Stimulated activated CD4-positive, alpha-beta T cell treated with anti-CD3 and anti-CD28 coated beads, Interleukin-1b, Interleukin-23, amount 100 ng/mL, for 1 hour (primary cell): ENCODE measurements at places on chromosomes 5 and 9.

DNA sequence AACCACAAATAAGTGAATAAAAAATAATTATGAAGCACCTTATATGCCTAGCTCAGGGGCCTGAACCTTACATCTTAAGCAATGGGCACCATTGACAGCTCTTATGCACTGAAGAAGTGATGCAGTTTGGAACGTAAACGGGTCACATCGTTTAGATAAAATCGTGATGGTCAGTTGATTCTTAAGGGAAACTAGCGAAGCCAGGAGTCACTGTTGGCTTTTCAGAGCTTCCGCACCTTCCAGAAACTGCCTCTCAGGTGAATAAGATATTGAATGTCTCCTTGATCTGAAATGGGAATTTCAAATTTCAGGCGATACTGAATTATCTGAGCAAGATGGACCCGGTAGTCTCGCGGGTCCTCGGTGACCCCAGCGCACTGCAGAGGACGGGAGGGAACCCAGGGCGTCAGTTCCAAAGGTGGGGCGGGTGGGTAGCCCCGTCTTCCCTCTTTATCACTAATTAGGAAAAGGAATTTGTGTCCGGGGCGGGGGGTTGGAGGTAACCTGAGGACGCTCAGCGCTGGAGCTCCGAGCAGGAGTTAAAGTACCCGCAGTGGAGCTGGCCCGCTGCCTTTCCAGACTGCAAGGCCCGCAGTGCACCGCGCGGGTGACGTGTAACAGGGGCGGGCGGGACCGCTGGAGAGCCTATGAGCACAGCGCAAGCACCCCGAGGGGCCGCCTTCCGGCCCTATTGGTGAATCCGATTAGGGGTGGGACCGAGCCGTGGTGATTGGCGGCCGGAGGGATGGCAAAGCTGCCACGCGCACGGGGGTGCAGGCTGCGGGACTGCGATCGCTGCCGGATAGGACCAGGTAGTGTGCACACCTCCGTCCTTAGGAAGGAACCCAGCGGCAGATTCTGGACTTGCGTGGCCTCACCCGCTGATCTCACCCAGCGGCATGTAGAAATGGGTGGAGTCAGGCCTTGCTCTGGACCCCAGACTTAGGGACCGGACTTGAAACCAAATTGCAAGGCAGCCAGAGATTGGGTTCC is 19.7 kb upstream of the GARNL3 start:
- peak; percentile 89 for DNase-seq

DNA sequence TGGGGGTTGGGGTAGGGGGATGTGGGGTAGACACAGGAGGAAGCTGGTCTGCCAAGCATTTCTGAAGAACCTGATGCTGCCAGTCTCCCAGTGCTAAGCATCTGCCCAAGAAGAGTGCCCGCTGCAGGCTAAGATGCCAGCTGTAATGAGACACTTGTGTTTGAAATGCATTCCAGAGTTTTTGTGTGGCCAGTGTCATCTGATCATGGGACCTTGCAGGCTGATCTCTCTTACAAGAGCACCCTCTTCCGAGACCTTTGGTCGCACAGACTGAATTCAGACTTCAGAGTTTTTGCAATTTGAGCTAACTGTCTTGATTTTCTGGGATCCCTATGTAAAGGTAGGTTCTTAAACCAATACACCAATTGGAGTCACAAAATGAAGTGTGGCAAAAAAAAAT is 58.1 kb downstream of the DENND1A start:
- DNase-seq = no peak

GRCh38 chr5:163807781-163808180 is 302.4 kb downstream of the MAT2B start:
- DNase-seq = no peak

DNA sequence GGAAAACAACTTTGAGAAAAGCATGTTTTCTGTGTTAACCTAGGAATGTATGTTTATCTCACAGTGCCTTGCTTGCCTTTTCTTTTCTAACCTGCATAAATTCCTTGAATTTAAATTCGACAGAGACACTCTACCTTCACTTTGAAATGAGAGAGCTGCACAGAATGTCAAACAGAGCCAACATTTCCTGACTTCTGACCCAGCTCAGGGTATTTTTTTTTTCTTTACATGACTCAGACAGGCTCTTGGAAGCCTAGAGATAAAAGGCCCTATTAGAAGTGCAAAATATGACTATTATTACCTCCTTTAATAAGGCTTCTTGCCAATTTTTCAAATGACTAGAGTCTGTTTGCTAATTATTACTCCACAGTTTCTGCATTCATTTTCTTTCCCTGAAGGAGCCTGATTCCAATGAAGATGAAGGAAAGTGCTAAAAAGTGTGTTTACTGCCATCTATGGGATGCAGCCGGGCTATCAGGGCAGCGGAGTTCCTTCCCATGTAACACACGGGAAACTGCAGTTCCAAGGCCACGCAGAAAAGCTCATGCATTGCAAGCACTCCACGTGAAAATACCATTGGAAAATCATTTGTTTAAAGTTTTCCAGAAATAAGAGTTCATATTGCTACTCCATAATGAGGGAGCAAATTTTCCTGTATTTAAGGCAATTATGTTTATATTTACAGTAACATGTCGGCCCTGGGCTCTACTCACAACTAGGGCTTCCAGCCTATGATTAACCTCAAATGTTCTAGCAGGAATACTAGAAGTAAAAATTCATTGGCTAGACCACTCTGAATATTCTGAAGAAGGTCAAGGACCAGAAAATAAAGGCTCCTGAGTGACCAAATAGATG is 485.6 kb downstream of the ZSWIM6 start:
- DNase-seq = no peak
